ENCODE measurements at places on chromosomes 3 and 15. TPM values are rescaled to one million over a fixed set of nuclear protein-coding genes. Genes with fewer than 3 reads are reported as not detected.

Gene ZNF80
- not detected for total RNA-seq

DNA sequence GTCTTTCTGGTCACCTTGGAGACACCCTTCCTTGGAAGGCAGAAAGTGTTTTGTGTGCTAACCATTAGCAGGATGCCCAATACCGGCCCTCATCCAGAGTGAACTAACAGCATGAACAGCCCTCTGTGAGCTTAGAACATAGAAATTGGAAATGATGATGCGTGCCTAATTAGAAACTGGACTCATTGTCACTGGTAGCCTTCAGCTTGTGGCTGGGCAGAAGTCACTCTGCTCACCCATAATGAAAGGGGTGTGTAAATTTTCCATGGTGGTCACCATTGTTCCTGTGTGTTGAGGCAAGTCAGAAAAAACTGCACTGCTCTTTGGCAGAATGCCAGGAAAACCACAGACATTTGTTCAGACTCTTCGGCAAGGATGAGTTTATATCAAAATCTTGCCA lies 74.7 kb upstream of the CNTN4 start:
- DNase-seq = no peak

DNA sequence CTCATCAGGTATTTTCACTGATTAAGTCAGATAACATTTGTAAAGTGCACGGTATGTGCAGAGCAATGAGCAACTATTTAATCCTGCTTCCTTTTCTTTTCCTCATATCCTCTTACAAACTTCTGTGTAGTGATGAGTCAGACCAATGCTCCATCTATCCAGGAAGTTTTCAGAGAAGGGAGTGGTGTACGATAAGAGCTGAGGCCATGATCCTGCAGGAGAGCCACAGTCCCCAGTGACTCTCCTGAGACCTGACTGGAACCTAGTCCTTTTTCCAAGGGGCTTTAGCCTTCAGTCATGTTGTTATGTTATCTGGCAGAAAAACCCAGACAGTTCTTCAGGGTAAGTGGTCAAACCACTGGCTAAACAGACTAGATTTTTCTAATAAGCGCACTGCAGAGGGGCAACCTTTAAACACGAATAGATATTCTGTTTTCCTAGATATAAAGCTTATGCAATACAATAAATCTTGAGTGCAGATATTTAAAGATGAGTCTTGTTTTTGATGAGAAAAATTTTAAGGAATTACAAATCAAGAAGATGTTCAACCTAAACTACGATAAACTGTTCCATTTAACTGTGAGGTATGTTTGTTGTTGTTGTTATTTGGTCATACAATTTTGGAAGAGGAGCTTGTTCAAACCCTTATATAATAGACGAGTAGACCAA lies 110.5 kb upstream of the RAP2B start:
- DNase-seq = peak; percentile 92

DNA sequence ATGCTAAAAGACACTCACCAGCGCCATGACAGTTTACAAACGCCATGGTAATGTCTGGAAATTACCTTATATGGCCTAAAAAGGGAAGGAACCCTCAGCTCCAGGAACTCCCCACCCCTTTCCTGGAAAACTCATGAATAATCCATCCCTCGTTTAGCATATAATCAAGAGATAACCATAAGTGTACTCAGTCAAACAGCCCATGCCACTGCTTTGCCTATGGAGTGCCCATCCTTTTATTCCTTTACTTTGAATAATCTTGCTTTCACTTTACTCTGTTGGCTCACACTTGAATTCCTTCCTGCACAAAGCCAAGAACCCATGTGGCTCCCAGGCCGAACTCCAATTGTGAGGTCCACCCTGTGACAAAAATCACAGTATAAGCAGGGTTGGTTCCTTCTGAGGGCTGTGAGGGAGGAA lies 19.1 kb upstream of the FSTL1 start:
- DNase-seq = no peak

GRCh38 chr15:29939404-29939803 lies 117.1 kb upstream of the TJP1 start:
- DNase-seq = peak; percentile 47
